ENCODE measurements at places on chromosomes 7 and 10. TPM values are rescaled to one million over a fixed set of nuclear protein-coding genes. Genes with fewer than 3 reads are reported as not detected.
A peak's percentile ranks its signal among the peaks of the same experiment; 100 is the strongest.

GRCh38 chr7:11130012-11130411, 156.3 kb downstream of the PHF14 start:
- peak; percentile 52 for DNase-seq

GRCh38 chr10:7534480-7534852, 123.6 kb upstream of the SFMBT2 start:
- DNase-seq, result no peak

- no peak for DNase-seq
These were observed 11.6 kb downstream of the ABCA13 start for GRCh38 chr7:48182718-48183369.

GRCh38 chr7:117565226-117565625, 85.4 kb downstream of the CFTR start:
- DNase-seq, result no peak

GRCh38 chr7:137953665-137954470, 48.0 kb downstream of the CREB3L2 start:
- peak; percentile 74 for DNase-seq

GRCh38 chr7:10463701-10464100, 510.0 kb upstream of the PHF14 start:
- DNase-seq, result no peak

DNA sequence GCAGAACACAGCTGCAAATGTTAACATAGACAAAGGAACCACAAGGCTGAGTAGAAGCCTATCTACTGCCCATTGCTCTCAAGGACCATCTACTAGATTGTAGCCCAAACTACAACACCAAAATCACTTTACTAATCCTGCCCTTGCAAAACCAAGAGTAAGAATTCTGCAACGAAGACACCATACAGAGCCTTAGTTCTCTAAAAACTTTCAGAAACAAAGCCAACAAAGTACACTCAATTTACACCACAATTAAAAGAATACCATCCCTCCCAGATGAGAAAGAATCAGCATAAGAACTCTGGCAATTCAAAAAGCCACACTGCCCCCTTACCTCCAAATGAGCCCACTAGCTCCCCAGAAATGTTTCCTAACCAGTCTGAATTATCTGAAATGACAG, 294.3 kb downstream of the CTNNA3 start:
- DNase-seq, result no peak

GRCh38 chr10:131944976-131945695, 36.6 kb downstream of the BNIP3 start:
- no peak for DNase-seq

DNA sequence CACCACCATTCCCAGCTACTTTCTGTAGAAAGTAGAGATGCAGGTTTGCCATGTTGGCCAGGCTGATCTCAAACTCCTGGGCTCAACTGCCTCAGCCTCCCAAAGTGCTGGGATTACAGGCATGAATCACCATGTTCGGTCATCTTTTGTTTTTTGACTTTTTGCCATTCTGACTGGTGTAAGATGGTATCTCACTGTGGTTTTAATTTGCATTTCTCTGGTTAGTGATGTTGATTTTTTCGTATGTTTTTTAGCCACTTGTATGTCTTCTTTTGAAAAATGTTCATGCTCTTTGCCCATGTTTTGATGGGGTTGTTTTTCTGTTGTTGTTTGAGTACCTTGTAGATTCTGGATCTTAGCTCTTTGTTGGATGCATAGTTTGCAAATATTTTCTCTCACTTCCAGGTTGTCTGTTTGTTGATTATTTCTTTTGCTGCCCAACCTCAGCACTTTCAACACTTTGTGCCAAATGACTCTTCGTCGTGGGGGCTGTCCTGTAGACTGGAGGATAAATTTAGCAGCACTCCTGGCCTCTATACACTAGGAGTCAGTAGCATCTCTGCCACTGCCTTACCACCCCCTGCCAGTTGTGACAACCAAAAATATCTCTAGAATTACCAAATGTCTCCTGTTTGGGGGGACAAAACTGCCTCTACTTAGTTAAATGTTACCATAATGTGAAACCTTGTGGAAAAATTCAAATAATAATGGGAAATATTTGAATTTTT, 6.5 kb upstream of the CPED1 start:
- peak; percentile 69 for DNase-seq

GRCh38 chr10:77229704-77230103, 407.9 kb downstream of the KCNMA1 start:
- no peak for DNase-seq

DNA sequence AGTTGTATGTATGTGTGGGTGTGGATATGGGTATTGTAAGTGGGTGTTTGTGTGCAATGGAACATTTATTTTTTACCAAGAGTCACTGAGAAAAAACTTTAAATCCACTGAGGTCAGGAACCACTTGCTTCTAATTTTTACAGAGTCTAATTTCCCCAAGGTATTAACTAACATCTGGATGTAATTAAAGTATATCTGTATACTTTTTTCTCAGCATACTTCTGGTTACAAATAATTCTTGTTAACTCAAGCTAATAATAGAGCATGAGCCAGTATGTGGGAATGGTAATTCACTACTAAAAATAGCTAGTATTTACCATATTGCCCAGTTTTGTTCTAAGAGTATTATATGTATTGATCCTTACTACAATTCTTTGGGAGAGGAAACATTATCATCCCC, 24.6 kb upstream of the STEAP4 start:
- no peak for DNase-seq

DNA sequence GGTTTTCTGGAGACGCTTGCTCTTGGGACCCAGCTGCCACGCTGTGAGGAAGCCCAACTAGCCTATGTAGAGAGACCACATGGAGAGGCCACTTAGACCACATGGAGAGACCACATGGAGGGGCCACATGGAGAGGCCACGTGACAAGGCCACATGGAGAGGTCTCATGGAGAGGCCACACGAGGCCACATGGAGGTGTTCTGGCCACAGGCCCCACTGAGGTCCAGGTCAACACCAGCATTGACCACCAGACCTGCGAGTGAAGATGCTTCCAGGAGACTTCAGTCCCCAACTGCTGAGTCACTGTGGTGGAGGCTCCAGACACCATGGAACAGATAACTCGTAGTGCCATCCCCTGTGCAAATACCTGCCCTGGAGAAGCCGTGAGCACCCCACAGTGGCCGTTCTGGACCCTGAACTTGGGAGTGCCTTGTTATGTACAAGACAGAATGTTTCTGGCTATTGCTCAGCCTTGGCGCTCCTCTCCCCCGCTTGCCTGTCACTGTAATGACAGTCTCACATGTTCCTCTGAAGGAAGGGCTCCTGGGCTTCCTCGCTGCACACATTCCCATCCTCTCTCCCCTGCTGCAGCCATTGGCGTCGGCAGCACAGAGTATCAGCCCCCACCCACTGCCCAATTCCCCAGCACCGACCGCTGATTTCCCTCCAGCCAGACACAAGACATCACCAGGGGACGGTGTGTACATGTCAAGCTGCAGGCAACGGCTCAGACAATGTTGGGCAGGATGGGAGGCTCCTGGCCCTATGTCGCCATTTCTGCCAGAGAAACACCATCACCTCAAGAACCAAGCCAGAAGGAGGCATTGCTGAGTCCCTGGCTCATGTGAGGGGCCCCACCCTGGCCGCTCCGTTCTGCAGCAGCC, 49.0 kb upstream of the TNRC18 start:
- no peak for DNase-seq

- DNase-seq, result no peak
These were observed 8.0 kb downstream of the SHTN1 start for GRCh38 chr10:116997015-116997414.

GRCh38 chr10:31586723-31587638, 268.0 kb downstream of the ZEB1 start:
- DNase-seq, result no peak

DNA sequence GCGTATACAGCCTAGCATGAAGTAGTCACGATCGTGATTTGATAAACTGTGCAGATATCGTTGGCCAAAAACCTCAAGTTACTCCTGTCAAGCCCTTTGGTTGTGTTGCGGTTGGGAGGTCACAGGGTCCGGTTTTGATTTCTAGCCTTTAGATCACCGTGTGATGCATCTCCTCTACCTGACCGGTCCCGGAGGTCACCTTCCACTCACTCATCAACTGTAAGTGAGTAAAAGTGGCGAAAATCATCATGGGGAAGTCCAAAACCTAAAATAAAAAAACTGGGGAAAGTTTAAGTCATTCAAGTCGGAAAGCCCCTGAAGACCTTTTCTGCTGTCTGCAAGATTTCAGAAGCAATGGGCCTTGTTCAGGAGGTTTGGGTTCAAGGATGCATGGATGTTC, 62.8 kb downstream of the ADARB2 start:
- DNase-seq, result no peak

GRCh38 chr7:36117203-36117840, 35.7 kb upstream of the EEPD1 start:
- DNase-seq, result no peak

- no peak for DNase-seq
These were observed 120.0 kb downstream of the SEMA3E start for GRCh38 chr7:83528925-83529423.

The RINT1 gene
- 24.9 TPM for total RNA-seq

The FLNC gene
- total RNA-seq, result 67.5 TPM

The PITX3 gene
- not detected for total RNA-seq

The RBM28 gene
- 63.4 TPM for total RNA-seq

The GDF10 gene
- total RNA-seq, result 0.23 TPM

Measured in Daoy (cell line).